Kasumi-1 (cell line): ENCODE measurements at places on chromosomes 2 and 18.
A peak's percentile ranks its signal among the peaks of the same experiment; 100 is the strongest.

- no peak for DNase-seq
Observed at GRCh38 chr18:58139459-58140386, 95.7 kb downstream of the NEDD4L start.

GRCh38 chr2:25280051-25280687 lies 61.6 kb downstream of the DNMT3A start:
- DNase-seq = no peak

DNA sequence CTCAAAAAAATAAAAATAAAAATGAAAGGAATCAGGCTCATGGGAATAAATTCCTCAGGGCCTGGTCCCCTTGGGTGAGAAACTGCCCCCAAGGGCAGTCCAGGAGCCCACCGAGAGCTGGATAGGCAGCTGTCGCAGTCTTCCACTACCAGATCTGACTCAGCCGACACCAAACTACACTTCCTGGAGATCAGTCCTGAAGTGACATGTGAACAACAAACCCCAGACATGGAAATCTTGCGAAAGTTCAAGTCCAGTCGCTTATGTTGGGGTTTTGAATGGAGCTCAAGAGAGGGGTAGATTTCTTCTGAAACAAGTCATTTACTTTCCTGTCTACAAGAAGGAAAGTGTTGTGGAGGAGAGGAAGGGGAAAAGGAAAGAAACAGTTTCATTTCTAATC lies 12.9 kb downstream of the ADCY3 start:
- DNase-seq = peak; percentile 24

DNA sequence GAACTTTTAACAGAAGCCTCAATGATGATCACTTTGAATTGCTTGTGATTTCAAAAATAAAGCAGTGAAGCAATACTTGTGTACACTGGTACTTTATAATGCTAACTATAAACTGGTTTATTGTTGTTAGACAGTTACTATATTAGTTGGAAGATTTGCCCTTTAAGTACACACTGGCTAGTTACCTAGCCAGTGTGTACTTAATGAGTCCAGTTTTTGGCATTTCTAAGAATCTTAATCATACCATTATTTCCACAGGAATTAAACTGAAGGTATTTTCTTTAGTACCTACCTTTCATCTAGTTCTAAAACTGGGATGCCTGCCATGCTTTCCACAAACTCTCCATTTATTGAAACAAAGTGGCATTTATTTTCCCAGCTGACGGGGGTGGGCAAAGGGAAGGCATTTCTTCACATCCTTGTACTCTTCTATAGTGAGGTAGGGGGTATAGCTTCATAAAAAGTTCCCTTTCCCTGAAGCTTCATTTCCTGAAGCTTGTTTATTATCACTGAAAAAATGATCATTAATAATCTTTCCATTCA lies 49.9 kb downstream of the UGP2 start:
- DNase-seq = no peak

DNA sequence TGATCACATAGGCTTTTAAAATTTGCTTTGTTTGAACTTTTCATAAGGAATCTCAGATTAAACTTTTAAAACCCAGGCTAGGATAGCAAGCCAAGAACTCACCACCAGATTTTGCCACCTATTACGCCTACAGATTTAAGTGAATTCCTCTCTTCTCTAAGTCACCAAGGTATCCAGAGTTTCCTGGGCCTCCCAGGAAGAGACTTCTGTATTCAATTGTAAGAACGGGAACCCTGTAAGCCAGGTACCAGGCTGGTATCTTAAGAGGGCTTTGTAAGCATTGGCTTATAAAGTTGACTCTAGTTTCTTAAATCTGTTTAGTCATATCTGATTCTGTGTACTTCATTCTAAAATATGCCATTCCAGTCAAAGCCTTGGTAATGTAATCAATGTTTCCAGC lies 285.1 kb downstream of the MBD5 start:
- DNase-seq = no peak

- DNase-seq = no peak
Observed at GRCh38 chr2:24881158-24881557, 38.9 kb downstream of the ADCY3 start.

- DNase-seq = peak; percentile 55
Observed at GRCh38 chr2:58032016-58032763, 14.4 kb upstream of the VRK2 start.

GRCh38 chr2:200619279-200619678 lies 33.5 kb downstream of the AOX1 start:
- no peak for DNase-seq

GRCh38 chr2:209387389-209387788 lies 36.5 kb upstream of the MAP2 start:
- DNase-seq = no peak

DNA sequence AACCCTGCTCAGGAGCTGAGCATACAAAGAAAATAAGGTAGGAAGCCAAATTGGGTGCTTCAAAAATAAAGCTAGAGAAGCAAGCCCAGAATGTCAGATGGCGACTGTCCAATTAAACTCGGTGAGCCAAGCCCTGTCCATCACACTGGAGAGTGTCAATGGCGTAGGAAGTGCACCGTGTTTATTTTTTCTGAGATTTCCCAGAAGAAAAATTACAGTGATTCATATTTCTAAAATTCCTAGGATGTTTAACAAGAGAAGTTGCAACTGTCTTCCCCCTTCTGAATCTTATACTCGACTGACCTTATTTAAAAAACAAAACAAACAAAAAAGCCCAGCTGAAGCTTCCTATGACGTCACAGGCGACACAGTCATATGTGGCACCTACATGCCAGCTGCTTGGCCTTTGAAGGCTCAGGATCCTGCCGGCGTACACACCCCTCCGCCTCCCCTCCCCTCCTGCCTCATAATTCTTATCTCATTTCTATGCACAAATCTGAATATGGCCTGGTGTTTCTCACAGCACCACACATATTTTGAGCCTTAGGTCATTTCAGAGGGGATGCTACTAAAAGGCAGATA lies 60.8 kb downstream of the MBP start:
- DNase-seq = no peak

GRCh38 chr2:54029721-54030395 lies 59.1 kb upstream of the PSME4 start:
- DNase-seq = no peak

GRCh38 chr2:152336854-152337510 lies 2.0 kb downstream of the FMNL2 start:
- DNase-seq = peak; percentile 59

- DNase-seq = no peak
Observed at GRCh38 chr2:126785862-126786261, 112.8 kb upstream of the TEX51 start.

DNA sequence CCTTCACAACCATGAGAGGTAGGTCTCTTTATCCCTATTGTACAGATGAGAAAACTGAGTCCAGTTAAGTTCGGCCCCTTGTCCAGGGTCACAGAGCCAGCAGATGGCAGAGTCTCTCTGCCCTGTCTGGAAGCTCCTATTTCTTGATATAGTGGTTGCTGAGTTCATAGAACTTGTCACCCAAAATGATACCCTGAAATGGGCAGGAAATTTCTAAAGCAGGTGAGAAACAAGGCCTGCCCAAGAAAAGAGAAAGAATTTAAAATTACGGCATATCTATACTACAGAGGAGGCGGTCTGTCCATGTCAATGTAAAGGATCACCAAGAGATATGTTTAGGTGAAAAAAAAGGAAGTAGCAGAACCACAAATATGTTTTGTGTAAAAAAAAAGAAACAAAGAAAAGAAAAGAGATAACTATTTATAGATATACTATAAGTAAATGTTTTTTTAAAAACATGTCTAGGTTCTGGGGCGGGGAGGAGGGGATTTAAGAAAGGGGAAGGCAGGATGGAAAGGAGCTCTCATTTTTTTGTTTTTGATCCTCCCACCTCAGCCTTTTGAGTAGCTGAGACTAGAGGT lies 39.8 kb downstream of the MYO7B start:
- peak; percentile 56 for DNase-seq

- DNase-seq = no peak
Observed at GRCh38 chr18:59675346-59675745, 21.9 kb downstream of the CCBE1 start.

GRCh38 chr18:74489676-74490075 lies 6.5 kb upstream of the CNDP2 start:
- DNase-seq = no peak

DNA sequence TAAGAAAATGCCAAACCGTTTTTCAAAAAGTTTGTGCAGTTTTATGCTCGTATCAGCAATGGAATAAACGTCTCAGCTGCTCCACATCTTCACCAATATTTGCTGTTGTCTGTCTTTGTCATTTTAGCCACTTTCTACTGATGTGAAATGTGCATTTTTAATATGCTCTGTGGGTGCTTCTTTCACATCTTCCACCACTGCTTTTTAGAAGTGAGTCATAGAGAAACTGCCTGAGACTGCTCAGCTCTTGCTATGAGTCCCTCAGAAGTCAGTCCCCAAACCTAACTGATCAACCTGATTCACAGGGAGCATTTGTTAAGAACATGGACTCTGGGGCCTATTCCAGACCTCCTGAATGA lies 41.0 kb upstream of the EPC2 start:
- DNase-seq = no peak

DNA sequence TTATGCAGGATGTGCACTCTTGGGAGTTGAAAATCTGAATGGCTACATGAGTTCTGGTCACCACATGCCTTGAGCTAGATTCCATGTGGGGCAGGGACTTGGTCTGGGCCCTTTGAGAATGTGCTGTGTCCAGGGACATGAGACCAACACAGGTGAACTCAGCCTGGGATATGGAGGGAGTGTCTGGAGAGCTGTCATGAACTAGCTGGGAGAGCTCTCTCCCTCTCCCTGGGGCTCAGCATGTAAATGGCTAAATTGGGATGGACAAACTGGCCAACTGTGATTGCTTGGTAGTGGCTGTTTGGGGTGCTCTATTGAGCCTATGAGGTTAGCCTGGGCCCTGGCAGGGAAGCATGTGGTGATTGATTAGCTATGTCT lies 105.1 kb upstream of the HS6ST1 start:
- DNase-seq = no peak

GRCh38 chr2:234285541-234285940 lies 211.3 kb downstream of the ARL4C start:
- no peak for DNase-seq

DNA sequence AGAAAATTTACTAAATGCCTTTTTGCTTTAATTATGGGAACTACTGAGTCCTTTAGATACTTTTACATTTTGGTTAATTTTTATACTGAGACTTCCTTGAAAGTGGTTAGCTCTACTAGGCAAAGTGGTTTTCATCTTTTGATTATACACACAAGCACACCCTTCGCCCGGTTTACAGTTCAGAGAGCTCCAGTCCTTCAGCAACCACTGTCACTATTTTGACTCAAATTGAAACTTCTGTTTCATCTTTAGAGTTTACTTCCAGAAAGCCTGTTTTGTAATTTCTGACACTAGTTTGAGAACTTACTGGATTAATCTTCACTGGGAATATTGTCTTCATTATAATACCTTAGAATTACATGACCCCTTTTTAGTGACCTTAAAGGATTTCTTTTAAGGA lies 140.3 kb upstream of the FOSL2 start:
- no peak for DNase-seq

DNA sequence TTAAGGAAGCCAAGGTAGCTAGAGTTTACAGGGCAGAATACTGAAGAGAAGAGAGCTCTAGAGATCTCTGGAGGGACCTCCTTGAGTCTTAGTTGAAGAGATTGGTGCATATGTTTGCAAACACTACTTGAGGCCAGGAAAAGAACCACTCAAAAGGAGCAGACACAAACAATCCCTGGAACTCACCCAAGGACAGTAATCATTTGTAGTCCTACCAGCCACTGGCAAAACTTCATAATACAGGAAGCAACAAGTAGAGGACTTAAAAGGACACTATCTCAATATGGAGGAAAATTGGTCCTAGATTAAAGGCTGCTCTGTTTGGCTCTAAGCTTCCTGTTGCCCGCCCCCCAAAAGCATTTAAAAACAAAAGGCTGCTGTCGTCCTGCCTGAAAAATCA lies 46.9 kb upstream of the UBXN4 start:
- no peak for DNase-seq

- DNase-seq = no peak
Observed at GRCh38 chr2:126752876-126753275, 96.9 kb downstream of the GYPC start.

DNA sequence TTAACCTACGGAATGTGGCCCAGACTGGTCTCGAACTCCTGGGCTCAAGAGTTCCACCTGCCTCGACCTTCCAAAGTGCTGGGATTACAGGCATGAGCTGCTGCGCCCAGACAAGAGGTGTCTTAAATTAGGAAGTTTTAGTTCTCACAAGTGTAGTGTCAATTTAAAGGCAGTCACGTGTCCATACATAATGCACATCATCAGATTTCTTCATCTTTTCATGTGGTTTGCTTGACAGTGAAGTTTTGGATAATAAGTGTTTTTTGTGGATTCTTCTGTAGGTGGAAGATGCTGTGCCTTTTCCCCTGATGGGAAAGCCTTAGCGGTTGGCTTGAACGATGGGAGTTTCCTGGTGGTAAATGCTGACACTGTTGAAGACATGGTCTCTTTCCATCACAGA lies 147.5 kb downstream of the RTN4 start:
- DNase-seq = no peak

DNA sequence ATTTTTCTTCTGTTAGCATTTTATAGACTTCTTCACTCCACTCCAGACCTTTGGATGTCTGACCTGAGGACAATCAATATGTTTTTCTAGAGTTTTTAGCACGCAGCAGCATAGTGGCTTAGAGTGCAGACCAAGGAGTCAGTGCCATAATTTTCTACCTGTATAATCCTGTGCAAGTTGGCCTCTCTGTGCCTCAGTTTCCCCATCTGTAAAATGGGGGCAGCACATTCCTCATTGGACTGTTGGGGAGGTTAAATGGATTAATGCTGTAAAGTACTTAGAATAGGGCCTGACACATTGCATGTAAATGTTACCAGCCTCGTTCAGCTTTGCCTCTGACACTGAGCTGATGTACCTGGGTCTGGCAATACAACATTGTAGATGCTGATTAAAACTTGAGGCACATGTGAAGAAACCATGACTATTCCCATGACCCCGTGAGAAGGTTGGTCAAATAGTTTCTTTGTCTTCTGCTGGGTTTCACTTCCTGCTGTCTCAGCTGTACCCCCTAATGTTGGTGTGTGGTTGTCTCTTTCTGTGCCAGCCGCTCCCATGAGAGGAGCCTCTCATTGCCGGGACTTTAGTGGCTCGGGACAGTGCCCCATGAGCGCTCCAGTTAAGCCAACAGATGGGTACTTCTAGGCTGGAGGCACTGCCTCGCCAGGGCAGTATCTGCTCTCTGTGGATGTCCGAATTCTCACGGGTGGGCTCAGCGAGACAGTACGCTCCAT lies 125.3 kb downstream of the SH3RF3 start:
- no peak for DNase-seq

DNA sequence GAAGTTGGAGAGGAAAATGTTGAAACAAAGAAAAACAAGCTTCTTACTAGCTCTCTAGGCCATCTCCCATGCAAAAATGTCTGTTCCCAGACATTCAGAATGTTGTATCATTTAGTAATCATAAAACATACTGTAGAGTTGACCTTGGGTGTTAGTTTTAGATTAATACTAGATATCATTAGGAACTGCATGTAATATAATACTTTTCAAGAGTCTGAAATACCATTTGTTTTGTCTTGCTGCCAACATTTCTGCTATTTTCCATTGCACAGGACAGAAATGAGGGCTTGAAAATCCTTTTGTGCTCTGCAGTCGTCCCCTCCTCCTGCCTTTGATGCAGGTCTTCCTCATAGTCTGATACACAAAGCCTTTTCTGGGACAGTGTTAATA lies 89.5 kb upstream of the RBMS1 start:
- no peak for DNase-seq
